Vagina (tissue), 2 donors: ENCODE measurements at places on chromosomes 16 and 17.

GRCh38 chr17:17320188-17320910 is 17.2 kb downstream of the NT5M start:
- DNase-seq = no peak

GRCh38 chr16:47965439-47965838 is 190.4 kb downstream of the ABCC12 start:
- DNase-seq = no peak

GRCh38 chr17:74513987-74514631 is 17.2 kb downstream of the CD300LB start:
- DNase-seq = no peak

GRCh38 chr16:67013823-67014633 is 14.9 kb upstream of the CBFB start:
- no peak for DNase-seq

GRCh38 chr17:54956791-54957190 is 11.7 kb downstream of the COX11 start:
- no peak for DNase-seq

- DNase-seq = no peak
Measured at GRCh38 chr16:3762107-3762750, 44.9 kb upstream of the TRAP1 start.

DNA sequence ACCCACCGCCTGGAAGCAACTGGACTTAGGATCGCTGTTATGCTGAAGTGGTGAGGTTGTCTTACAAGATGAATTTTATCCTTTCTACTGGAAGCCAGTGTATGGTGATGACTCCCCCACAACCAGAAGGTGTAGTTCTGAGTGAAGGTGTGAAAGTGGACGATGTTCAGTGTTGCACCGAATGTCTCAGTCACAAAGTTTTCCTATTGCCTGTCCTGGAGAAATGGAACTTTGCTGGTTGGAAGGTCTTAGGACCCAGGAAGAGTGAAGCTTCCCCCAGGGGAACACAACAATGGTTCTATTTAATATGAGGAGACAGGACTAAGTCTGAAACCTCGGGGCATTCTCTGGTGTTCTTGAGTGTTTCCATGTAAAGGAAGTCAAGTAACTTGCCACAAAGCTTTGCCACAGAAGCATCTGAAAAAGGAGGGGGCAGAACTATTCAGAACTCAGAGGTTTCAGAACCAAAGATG is 44.2 kb downstream of the USP22 start:
- DNase-seq = no peak

- no peak for DNase-seq
Measured at GRCh38 chr17:55341432-55341831, 76.7 kb downstream of the HLF start.

DNA sequence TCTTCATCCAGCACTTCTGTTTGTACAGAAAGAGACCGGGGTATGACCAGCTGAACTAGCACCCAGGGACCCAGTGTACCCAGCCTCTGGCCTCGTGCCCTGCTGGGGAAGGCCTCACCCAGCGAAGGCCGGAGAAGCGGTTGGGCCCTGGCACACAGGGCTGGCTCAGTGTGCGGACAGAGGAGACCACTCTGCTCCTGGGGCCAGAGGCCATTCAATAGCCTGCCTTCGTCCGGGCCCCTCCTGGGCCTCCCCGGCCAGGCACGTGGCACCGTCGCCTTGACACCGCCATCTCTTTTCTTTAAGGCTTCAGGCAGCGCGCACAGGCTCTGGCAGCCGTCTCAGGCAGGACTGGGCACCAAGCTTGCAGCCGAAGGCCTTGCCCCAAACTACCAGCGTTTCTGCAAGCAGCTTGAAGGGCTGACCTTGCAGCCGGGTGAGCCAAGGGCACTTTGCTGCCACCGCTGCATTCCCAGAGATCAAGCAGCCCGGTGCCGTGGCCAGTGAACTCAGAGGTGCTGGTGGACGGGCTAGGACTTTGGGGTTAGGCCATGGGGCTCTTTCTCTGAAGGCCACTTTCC is 8.0 kb downstream of the TAX1BP3 start:
- DNase-seq = no peak

GRCh38 chr16:88692861-88693260 is 6.6 kb upstream of the SNAI3 start:
- no peak for DNase-seq

DNA sequence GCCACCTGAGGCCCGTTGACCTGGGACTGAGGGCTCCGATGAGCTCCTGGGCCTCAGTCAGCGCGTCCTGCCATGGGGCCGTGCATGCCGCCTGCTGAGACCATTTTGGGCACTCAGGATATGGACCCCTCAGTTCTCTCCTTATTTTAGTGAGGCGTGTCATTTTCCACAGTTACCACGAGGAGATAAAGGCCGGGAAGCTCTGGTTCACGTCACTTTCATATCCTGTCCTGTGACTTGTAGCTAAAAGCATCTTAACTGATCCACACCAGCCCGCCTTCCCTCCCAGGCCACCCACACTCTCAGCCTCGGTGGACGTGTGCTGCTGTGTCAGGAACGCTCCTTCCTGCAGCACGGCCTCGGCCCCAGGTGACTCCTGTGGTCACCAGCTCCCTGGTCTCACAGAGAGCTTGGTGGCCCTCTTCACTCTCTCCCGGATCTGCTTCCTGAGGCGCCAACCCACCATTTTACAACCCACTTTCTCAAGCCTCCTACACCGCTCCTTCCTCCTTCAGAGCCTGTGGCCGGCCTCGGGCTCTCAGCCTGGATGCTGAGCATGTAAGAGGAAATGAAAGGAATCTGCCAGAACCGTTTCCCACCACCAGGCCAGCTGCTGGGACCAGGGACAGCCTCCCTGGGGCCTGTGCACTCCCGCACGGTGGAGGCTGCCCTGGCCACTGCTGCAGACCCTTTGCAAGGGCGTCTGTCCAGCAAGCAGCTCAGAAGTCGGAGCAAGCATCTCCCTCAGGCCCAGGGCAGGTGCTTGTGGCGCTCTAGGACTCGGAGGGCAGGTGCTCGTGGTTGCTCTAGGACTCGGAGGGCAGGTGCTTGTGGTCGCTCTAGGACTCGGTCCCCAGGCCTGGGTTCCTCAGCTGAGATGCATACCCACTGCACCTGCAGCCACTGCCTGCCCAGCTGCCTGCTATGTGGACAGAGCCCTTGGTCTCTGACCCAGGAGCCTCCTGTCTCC is 23.9 kb upstream of the FASN start:
- DNase-seq = no peak

DNA sequence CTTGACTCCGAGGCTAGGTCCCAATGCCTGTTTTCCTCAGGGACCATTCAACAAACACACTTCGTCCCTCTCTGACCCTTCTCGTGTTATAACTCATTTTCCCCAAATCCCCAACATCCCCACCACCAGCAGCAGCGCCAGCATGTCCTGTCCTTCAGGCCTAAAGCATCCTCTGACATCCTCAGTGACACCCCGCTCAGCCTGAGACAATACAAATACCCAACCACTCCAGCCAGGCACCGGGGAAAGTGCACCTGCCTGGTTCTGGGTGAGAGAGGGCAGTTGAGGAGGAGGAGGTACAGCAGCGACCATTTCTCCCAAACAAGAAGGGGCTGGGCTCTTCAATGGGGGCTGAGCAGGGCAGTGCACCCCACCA is 4.7 kb downstream of the MNT start:
- no peak for DNase-seq

DNA sequence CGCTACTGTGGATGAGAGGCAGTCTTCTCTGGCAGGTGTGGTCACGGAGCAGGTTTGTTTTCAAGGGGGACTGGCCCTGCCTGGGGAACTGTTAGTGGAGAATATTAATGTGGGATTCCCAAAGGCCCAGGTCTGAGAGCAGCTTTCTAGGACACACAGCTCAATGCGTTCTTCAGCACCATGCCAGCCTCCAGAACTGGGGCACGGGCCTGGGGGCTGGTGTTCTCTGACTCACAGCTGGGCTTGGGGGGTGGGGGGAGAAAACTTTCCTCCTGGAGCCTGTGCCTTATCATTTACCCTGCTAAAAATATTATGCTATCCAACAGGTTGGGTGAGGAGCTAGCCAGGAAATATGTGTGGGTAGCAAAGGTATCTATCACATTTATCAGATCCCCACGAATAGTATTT is 13.5 kb upstream of the LHX1 start:
- no peak for DNase-seq

DNA sequence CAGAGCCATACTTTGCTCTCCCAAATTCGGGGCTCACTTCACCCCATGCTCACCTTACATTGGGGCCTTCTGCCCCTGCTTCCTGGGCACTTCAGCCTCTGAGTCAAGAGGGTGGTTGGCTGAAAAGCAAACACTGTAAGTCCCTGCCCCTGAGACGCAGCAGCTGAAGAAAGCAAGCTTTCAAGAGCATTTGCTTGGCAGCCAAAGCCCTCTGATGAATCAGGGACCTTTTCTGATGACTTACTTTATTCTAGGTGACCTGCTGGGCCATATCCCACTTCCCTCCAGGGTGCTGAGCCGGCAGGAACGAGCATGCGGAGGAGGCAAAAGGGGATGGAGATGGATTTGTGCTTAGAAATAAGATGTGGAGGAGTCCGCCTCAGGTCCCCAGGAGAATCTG is 147.0 kb upstream of the TNRC6C start:
- DNase-seq = no peak

DNA sequence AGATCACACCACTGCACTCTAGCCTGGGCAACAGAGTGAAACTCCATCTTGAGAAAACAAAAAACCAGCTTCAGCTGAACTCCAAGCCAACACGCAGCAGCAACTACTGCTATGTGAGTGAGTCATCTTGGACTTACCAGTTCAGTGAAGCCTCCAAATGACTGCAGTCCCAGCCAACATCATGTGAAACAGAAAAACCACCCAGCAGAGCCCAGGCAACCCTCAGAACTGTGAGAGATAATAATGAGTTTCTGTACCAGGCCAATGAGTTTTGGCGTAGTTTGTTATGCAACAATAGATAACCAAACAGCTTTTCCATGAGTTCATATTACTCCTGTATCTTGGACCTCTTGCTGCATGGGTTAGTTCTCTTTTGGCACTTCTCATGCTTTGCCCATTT is 23.3 kb downstream of the PHF12 start:
- no peak for DNase-seq
